Psoas muscle (tissue), 8 donors: ENCODE measurements at places on chromosomes 16 and 17.
A peak's percentile ranks its signal among the peaks of the same experiment; 100 is the strongest.

DNA sequence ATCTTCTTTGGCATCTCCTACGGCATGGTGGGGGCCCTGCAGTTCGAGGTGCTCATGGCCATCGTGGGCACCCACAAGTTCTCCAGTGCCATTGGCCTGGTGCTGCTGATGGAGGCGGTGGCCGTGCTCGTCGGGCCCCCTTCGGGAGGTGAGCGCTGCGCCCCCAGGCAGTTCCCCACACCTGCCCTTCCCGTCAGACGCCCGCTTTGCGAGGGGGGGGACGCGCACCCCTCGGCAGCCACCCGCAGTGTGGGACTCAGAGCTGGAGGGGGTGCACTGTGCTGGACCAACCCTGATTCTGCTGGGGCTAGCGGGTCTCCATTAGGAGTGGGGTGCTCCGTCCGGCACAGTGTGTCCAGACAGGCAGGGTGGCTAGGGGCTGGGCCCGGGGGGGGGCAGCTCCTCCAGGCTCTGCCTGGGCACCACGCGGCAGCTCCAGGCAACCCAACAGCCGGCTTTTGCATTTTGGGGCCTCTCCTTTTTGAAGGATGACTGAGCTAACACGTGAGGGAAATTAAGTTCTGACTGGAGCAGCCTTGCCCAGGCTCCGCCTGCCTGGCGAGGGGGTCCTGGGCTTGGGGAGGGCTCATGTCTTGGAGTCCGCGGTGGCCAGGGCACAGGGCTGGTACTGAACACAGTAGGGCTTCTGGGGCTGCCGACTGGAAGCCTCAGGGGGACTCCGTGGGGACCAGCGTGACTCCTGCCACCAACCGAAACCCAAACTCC, 9.1 kb downstream of the SLC16A3 start:
- DNase-seq: peak; percentile 61

GRCh38 chr17:77769762-77770161, 188.7 kb upstream of the TNRC6C start:
- DNase-seq: no peak

DNA sequence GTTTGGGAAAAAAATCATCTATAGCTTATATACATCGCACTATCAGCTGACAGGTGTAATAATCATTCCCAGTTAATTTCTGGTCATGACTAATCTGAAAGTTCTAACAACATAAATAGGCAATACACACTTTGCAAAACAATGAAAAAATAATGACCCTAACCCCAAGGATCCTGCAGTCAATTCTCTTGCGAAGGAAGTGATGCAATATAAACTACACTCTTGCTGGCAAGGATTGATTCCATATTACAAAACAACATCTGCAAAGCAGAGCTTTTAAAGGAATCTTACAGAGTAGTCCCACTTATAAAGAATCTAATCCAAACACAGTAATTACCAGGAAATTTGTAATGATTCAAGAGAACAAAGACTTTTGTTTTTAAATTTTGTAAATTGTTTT, 73.4 kb downstream of the MYO1D start:
- DNase-seq: no peak

DNA sequence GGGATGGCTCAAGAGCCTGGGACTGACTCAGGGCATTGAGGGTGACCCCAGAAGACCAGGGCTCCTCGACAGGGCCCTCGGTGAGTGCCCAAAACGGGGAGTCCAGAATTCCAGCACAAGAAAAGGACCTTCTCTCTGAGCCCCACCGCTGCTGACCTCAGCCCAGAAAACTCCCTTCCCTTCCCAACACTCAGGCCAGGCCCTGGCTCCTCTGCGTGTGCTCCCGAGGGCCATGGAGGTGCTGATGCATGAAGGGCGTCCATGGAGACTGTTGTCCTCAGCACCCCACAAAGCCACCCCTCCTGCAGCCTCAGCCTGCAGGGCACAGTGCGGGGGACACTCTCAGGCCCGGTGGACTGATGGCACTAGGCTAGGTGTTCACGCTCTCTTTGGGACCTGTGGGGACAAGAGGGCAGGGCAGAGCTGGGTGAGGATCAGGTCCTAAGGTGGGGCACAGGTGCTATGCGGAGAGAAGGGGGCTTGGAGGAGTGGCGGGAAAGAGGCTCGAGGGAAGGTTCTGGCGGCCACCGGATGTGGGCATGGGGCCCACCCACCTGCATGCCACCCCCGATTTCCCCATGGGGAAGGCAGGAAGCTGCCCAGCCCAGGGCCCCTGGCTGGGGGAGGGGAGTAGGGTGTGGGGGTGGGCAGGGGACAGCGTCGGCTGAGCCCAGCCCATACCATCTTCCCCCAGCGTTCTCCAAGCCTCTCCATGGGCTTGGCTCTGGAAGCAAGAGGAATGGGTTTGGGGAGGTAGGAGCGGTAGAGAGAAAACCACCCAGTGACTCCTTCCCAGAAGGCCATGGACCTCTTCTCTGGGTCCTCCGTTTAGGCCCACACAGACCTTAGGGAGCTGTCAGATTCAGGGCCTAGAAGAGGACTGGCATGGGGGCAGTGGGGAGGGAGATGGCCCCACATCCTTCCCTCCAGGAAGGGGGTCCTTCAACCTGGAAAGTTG, 4.5 kb upstream of the TSPOAP1 start:
- DNase-seq: no peak

DNA sequence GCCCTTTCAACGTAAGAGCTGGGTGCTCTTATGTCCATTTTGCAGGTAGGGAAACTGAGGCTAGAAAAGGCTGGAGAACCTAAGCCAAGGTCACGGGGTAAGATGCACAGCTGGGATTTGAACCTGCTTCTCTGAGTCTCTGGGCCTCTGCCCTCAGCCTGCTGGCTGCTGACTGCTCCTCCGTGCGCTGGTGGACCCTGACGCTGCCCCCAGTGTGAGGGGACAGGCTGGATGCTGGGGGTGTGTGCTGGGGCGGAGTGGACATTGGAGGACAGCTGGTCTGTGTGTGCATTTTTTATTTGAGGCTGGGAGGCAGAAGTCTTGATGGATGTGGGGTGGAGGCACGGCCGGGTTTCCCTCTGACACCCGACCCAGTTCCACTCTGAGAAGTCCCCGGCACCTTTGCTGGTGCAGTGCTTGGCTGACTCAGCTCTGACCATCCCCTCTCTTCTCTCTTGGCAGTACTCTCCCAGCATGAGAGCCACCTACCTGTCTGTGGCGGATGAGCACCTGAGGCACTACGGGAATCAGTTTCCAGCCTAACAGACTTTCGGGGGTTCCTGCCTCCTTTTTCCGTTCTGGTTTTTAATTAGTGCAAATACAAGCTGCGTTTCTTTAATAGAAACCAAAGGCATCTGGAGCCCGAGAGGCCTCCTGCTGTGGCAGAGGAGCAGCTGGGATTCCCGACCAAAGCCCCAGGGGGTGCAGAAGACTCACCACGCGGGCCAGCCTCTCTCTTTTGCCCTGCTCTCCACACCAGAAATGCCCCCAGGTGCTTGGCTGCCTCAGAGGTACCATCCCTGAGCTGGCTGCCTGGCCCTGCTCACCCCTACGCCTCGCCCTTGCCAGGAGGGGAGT, 14.1 kb upstream of the DNAI2 start:
- no peak for DNase-seq

- DNase-seq: no peak
Observed at GRCh38 chr16:89104303-89104702, 10.7 kb downstream of the ACSF3 start.

GRCh38 chr17:81178136-81179091, 12.4 kb upstream of the AATK start:
- DNase-seq: no peak

GRCh38 chr17:64173646-64174045, 43.7 kb upstream of the ERN1 start:
- no peak for DNase-seq

DNA sequence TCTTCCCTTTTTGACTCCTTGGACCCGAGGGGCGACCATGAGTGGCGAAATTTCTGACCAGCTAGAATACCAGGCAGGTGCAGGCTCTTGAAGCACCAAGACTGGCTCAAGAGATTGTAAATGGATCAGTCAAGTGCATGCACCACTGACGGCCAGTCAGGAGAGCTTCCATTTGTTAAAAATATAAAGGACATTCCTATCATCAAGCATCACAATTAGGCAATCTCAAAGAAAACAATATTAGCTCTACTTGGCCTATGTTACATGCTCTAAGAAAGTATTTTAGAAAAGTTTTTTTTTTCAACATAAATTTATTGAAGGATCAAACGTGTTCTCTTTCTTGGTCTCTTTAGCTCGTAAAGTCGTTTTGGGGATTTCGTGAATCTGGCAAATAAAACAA, 1.5 kb upstream of the PRKCA start:
- no peak for DNase-seq

DNA sequence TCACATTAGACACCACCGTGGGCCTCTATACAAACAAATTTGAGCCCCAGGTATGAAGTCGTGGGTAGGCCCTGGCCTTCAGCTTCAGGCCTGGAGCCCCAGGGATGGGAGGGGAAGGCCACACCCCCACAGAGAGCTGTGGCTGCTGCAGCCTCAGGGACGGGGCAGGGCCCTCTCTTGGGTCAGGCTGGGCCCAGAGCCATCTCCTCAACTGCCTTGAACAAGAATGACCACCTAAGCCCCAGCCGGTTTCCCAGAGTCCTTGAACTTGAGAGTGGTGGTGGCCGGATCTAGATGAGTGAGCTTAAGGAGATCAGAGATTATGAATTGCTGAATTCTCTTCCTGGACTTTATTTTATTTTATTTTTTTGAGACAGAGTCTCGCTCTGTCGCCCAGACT, 18.6 kb downstream of the SCNN1B start:
- no peak for DNase-seq

DNA sequence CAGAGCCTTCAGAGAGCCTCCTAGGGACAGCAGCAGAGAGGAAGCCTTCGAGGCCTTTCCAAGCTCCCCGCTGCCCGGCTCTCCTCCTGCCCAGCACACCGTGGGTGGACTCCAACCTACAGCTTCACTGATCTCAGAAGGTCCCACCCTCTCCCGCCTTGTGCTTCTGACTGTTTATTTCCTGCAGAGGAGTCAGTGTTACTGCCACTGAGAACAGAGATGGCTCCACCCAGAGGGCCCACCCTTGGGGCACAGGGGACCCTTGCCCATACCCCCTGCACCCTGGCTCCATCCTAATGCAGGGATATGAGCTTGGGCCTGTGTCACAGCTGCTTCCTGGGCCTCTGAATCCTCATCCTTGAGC, 52.8 kb upstream of the TOB1 start:
- no peak for DNase-seq

DNA sequence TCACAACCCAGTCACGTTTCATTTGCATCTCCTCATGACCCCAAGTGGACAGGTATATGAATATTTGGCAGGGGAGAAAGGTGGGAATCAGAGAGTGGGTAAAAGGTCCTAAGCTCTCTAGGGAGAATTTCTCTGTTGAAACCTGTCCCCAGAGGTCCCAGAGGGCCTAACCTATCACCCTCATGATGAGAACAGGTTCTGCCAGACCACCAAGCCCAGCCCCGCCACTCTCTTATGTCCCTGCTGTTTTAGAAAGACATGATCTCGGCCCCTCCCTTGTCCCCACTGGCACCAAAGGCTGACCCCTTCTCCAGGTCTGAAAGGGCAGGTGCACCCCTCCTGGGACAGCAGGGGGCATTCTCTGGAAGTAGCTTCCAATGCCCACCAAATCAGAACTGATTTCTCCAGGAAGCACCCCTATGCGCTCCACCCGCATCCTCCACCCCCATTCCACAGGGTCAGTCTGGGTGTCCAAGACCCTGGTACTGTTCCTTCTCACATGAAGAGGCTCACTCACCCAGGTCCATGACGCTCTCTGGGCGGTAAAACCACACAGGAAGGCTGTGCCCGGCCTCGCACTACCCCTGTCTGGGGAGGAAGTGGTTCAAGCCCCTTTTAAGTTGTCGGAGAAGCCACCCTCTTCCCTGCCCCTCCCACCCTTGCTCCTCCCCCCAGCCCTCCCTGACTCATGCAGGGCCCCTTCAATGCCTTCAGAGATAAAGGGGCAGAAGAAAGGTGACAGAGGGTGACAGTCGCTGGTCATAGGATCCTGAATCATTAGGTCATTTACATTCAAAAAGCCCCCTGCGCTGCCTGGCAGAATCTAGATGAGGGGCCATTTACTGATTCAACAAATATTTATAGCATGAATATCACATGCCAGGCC, at the start of gene CCR7:
Gene CCR7 (minus strand): TSS at position 590 of the 886 bp plus-strand sequence. CDS start 63 bp downstream, at position 527.
- no peak for DNase-seq

- no peak for DNase-seq
Observed at GRCh38 chr16:85127379-85127723, 15.1 kb upstream of the CIBAR2 start.

- no peak for DNase-seq
Observed at GRCh38 chr17:73594025-73594424, 50.2 kb downstream of the SDK2 start.

DNA sequence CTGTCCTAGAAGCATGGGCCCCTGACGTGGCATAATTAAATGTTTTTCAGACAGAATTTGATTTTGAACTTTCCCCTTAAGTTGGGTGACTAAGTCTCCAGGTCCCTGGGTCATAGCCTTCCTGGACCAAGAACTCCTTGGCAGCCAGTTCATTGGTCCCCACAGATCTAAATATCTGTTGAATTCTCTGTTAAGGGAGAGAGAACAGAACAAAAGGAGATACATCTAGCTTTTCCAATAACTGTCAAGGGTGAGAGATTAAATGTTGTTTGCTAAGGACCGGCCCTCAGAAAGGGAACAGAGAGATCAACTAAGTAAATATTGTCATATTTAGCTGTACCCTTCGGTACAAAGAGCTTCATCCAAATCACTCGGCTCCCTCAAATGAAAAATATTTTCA, 78.2 kb upstream of the NOL11 start:
- no peak for DNase-seq

- DNase-seq: no peak
Observed at GRCh38 chr16:58042886-58043515, 17.4 kb downstream of the MMP15 start.

GRCh38 chr17:29151567-29151966, 28.6 kb downstream of the MYO18A start:
- peak; percentile 8 for DNase-seq

- DNase-seq: peak; percentile 94
Observed at GRCh38 chr16:85286066-85286831, 174.0 kb upstream of the CIBAR2 start.

- DNase-seq: no peak
Observed at GRCh38 chr16:85364323-85365040, 248.6 kb upstream of the GSE1 start.

- no peak for DNase-seq
Observed at GRCh38 chr17:65130832-65131231, 6.3 kb upstream of the RGS9 start.

DNA sequence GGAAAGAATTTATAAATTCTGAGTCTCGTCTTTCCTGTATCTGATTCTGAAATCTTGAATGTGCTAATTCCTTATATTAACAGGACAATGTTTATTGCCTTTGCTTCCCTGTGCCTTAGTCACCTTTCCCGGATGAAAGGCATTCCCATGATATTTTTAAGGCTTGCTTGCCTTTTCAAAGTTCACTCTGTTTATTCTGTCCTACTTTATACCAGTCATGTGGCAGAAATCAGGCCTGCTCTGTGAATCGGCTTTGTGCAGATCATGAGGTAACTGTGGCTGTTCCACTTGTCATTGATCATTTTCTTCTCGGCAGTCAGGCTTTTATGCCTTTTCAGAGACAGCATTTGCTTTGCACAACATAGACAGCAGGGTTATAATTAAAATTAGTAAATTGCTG, 28.8 kb upstream of the ABCC11 start:
- no peak for DNase-seq

GRCh38 chr16:1537138-1537577, 3.7 kb downstream of the TMEM204 start:
- DNase-seq: no peak

GRCh38 chr17:8832711-8833352, 33.7 kb upstream of the MFSD6L start:
- no peak for DNase-seq
